ENCODE measurements at places on chromosomes 1 and 21. TPM values are rescaled to one million over a fixed set of nuclear protein-coding genes. Genes with fewer than 3 reads are reported as not detected.

GRCh38 chr1:1211541-1212441, 2.2 kb downstream of the TNFRSF4 start:
- no peak for DNase-seq

DNA sequence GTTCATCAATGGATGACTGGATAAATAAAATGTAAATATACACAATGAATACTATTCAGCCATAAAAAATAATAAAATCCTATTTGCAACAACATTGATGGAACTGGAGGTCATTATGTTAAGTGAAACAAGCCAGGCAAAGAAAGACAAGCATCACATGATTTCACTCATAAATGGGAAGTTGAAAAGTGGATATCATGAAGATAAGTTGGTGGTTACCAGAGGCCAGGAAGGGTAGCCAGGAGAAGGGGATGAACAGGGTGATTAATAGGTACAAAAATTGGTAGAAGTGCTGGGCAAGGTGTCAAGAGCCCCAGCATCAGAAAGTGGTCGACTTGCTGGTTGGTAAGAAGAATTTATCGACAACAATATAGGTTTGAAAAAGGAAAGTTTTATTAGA, 1.3 kb upstream of the PARK7 start:
- DNase-seq = no peak

DNA sequence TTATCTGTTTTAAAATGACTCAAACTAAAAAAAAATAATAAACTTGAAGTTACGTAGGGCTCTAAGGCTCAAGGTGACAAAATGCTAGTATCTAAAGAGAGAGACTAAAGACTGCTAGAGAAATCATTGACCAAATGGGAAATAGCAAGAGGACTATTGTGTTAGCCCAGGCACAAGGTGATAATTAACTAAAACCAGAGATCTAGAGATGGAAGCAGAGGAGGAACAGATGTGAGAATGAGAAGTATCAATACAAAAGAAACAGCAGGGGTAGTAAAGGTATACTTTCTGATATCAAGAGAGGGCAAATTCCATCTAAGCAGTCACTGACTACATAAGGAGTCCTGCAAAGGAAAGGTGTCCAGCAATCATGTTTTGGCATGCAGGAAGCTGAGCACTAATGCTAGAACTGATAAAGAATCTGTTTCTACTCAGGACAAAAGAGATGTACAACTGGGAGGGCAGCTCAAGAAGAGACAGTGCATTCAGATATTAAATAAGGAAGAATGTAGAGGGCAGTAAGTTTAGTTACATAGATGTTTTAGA, 100.2 kb upstream of the GNG4 start:
- DNase-seq = no peak

GRCh38 chr21:26093122-26093521, 77.4 kb downstream of the APP start:
- DNase-seq = no peak

Gene ANKRD65
- total RNA-seq = not detected

All from T-cell (primary cell).